Renal pelvis (tissue), 12 donors: ENCODE measurements at places on chromosomes 13 and 19.
A peak's percentile ranks its signal among the peaks of the same experiment; 100 is the strongest.

- no peak for DNase-seq
These were observed 35.8 kb upstream of the MEDAG start for GRCh38 chr13:30870049-30870884.

DNA sequence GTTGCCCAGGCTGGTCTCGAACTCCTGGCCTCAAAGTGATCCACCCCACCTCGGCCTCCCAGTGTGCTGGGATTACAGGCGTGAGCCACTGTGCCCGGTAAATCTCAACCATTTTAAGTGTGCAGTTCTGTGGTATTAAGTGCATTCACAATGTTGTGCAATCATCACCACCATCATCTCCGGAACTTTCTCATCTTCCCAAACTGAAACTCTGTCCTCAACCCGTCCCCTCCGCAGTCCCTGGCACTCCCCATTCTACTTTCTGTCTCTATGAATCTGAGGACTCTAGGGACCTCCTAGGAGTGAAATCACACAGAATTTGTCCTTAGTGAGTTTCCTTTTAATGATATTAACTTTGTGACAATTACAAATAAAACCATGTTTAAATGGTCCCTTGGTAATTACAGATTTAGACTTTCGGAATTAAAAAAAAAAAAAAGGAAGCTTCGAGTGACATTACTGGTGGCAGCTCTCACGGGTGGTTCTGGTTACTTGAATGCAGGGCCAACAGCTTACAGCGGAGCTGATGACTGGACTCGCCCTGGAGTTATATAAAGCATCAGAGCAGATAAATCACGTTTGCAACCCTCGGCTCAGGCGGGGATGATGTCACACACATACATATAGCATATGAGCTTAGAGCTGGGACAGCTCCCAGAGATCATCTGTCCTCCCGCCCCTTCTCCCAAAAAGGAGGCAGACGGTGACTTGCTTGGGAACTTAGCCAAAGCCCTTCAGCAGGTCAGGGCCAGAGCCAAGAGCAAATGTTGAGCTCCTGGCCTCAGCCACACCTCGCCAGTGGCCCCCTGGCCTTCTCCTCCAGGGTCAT is 89.8 kb downstream of the ZNF557 start:
- peak; percentile 42 for DNase-seq

DNA sequence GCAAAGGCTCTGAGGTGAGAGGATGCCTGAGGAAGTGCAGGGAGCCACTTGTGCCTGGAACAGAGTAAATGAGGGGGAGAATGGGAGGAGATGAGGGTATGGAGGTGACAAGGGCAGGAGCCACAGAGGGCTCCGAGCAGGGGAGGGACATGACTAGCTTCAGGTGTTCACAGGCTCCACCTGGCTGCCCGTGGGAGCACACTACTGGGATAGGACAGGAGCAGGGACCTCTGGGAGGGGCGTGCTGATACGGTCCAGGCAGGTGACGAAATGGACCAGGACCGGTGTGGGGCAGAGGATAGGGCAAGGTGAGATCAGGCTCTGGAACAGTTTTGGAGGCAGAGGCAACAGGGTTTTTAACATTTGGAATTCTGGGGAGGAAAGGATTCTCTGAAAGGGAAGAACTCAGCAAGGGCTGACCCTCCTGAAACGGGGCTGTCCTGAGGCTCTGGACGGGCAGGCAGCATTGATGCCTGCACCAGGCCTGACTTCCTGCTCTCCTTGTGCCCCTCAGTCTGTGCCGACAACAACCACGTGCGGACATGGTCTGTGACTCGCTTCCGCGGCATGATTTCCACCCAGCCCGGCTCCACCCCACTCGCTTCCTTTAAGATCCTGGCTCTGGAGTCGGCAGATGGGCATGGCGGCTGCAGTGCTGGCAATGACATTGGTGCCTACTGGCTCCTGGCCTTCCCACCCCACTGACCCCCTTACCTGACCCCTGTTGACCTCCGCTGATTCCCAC is 11.6 kb downstream of the SHKBP1 start:
- no peak for DNase-seq

DNA sequence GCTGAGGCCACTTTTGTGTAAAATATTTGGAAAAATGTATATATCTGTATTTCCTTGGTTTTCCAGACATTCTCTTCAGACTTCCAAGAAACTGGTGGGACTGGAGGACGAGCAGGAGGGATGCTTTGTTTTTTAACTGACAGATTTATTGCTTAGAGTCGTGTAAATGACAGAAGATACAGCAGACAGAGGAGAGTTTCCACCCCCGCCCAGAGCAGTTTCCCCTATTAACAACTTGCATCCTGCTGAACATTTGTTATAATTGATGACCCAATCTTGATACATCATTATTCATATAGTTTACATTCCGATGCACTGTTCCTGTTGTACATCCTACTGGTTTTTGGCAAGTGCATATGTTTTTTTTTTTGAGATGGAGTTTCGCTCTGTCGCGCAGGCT is 7.1 kb upstream of the DOCK6 start:
- no peak for DNase-seq

DNA sequence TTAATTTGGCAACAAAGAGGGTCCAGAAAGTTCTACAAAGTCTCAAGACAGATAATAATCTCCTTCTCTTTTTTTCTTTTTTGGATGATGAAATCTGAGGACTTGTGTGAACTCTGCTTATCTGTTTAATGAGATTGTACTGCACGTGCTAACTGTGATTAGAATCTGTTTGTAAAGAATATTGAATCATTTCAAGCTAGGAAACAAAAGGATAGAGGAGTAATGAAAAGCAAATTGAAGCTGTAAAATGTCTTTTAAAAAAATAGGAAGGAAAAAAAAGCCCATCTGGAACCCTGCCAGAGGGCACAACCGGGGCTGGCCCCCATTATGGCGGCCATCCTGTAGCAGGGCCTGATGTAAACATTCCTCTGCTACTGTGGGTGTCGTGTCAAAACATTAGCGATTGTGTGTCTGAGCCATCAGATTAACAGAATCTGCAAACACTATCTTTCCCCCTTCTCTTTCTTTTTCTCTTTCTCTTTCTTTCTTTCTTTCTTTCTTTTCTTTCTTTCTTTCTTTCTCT is 83.0 kb downstream of the FLT1 start:
- DNase-seq: no peak
